ENCODE measurements at places on chromosomes 11 and 22.

GRCh38 chr11:96413408-96413807 lies 23.6 kb downstream of the JRKL start:
- no peak for DNase-seq

DNA sequence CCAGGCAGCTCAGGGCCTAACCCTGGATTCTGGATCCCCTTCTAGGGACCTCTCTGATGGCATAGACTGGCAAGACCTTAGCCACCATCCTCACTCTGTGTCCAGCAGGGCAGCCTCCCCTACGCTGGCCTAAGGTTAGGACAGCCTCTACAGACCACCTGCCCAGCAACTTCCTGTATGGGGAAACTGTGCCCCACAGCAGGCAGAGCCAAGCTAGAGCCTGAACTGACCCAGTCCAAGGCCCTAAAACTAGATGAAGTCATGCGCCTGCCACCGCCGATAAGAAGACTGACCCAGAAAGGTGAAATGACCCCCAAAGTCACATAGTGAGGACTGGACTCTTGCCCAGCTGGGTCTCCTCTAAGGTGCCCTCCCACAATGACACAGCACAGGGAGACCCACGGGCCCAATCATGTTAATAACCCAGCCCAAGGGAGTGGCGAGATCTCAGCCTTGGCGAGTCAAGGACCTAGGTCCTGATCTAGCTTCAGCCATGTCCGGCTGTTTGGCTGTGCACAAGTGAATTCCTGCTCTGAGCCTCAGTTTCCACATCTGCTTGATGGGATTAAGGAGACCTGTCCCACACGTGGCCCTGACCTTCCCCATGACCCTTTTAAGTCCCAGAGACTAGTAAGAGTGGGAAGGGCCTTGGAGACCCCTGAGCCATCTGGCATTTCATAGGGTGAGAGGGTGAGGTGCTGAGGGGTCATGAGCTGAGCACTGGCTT lies 17.6 kb downstream of the STARD10 start:
- DNase-seq: no peak

DNA sequence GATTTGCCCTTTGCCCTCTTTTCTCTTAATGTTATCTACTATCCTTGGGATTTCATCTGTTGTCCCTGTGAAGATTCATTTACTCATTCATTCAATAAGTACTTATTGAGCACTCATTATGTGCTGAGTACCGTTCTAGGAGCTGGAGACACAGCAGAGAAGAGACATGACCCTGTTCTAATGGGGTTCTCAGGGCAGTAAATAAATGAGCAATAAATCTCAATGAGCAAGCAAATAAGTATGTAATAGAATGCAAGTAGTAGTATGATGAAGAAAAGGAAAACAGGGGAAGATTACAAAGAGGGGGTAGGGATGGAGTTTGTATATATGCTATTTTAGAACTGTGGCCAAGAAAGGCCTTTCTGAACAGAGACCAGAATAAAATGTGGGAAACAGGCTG lies 34.2 kb upstream of the NRIP3 start:
- DNase-seq: no peak

DNA sequence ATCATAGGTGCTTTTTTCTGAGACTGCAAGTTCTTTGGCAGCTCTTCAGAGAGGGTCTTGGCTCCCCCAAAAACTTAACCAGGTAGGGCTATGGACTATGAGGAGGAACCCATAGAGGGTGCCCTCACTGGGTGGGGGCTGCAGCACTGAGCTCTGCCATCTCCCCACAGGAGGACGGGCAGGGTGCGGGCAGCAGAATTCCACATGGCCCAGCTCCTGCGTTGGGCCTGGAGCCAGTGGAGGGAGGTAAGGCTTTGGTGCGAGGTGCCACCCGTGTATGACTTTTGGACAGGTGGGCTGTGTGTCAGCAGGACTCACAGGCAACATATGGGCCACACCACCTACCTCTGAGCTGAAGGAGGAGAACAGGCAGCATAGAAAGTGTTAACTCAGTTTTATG lies 58.4 kb downstream of the PISD start:
- no peak for DNase-seq

- no peak for DNase-seq
Observed at GRCh38 chr11:28961726-28962125, 853.5 kb downstream of the METTL15 start.

DNA sequence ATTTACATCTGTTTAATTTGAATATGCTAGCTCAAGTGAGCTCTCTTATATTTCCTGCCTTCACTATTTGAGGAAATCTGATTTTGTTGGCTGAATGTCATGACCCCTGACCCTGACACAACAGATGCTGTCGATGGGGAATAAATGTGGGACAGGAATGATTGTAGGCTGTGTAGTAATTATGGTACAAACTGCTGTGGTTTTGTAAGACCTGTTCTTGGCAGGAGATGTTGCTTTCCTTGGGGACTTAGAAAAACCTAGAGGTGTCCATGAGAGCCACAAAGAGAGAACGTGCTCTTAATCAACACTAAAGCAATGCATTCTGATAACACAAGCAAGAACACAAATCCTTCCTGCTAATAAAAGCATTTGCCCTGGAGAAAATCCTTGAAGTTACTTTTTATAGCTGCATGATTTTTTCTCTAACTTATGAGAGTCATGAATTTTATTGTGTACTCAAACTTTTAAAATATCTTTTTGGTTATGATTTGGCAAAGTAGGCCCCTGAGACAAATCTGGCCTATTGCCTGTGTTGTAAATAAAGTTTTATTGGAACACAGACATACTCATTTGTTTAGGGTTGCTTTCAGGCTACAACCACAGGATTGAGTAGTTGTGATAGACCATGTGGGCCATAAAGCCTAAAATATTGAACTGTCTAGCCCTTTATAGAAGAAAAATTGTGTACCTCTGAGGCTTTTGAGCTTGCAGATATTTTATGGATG lies 90.2 kb downstream of the DDX10 start:
- DNase-seq: no peak

DNA sequence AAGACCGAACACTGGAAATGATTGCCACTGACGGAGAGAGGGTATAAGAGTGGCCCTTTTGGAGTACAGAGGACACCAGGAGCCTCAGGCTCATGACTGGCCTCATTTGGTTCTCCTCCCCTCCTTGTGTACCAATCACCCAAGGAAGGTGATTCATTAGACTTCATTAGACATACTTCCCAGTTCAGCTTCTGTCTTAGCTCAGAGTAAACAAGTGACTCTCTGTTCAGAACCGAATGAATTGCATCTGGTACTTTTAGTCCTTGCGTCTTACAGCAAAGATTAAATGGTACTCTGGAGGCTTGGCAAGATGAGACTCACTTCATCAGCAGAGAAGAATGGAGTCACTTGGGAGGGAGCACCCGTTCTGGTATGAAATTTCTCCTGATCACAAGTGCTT lies 75.2 kb downstream of the ZNRF3 start:
- DNase-seq: no peak

- DNase-seq: no peak
Observed at GRCh38 chr11:35420371-35420770, 1.0 kb upstream of the SLC1A2 start.

DNA sequence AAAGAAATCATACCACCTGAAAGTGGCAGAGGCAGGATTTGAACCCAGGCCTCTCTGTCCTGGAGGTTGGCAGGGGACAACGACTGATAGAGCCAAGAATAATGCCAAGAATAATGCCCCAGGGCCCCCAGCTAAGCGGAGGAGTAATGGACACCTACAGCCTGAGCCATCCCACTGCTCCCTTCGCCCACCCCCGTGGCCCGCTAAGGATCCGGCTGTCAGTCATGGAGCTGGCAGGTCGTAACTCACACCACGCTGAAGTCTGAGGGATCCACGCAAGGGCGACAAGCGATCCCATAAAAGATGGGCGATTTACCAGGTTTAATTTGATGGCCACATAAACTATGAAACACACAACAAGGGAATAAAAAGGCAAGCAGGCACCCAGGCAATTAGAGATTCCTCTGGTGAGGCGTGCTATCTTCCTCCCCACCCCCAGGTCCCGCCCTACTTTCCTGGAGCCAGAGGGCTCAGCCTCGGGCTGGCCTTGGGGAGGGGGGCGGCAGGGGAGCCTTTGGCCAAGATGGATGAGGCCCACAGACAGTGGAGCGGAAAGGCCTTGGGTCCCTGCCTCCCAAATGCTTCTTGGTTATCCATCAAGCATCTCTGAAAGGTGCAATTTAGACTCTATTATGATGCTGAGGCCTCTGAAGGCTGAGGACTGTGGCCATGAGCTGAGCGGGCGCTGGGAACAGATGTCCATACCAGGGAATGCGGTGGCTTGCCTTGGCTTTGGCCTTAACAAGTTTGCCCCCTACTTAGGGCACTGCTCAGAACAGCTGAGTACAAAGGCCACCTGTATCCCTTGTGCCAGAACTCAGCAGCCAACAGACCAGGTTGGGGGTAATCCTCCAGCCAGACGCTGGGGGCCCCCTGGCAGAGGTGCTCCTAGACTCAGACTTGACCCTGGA lies 55.2 kb downstream of the MACROD1 start:
- DNase-seq: no peak

GRCh38 chr11:117433717-117434116 lies 106.1 kb downstream of the CEP164 start:
- DNase-seq: no peak

GRCh38 chr11:123585706-123586105 lies 68.7 kb downstream of the SCN3B start:
- DNase-seq: no peak

- no peak for DNase-seq
Observed at GRCh38 chr11:86670181-86670580, 2.2 kb downstream of the ME3 start.

- no peak for DNase-seq
Observed at GRCh38 chr22:22728382-22728781, 84.0 kb downstream of the GGTLC2 start.

GRCh38 chr22:31958625-31959239 lies 14.4 kb downstream of the YWHAH start:
- no peak for DNase-seq

GRCh38 chr11:120324932-120325810 lies at the start of gene TLCD5:
Gene TLCD5, plus strand, starts transcription at chr11:120325299. Its CDS starts 2,143 bp downstream, at chr11:120327442.
- DNase-seq: no peak

- DNase-seq: no peak
Observed at GRCh38 chr11:60995798-60996197, 24.3 kb downstream of the CD6 start.

DNA sequence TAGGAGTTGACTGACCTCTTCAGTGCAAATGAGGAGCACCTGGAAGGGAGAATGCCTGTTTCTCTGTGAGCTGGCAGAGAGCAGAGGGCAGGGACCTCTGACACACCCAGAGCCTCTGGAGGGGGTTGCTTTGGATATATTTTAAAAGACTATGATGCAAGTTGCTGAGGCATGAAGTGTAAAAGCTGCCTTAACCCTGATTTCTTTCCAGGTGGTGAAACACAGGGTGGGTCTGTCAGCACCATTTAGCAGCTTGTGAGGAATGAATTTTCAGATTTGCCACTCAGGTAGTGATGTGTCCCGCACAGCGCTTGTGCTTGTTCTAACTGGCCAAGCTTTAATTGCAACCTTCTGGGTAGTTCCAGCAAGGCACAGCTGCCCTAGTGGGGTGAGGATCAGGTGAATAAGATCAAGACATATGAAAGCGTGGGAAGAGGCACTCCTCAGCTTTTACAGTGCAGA lies 90.2 kb downstream of the SWAP70 start:
- DNase-seq: no peak

DNA sequence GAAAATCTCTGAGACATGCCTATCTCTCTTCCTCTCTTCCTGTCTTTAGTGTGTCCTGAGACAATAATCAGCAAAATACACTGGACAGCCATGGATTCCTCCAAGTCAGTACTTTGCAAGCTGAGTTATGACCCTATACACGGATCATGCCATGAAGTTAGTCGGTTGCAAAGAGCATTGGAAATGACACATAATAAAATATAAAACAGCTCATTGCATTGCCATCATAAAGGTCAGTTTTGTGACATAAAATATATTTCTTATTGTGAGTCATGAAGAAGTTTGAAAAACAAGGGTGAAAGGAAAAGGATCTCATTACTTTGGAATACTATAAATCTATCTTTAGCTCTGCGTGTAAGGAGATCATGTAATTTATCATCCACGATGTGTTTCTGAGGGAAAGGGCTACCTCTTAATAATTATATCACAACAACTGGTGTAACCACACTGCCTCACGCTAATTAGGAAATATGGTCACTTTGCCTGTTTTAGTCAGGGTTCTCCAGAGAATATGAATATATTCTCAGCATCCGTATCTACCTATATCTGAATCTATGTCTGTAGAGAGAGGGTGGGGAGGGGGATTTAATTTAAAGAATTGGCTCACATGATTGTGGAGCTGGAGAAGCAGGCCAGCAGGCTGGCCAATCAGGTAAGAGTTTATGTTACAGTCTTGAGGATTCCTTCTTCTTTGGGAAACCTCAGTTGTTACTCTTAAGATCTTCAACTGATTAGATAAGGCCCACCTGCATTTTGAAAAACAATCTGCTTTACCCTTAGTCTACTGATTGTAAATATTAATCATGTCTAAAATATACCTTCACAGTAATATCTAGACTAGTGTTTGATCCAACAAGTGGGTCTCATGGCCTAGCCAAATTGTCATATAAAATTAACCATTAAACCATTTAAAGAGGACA lies 198.8 kb downstream of the FAT3 start:
- no peak for DNase-seq

- no peak for DNase-seq
Observed at GRCh38 chr11:127670374-127671119, 670.0 kb upstream of the KIRREL3 start.

- no peak for DNase-seq
Observed at GRCh38 chr11:78417175-78417887, at the start of gene GAB2. Gene GAB2, minus strand, starts transcription at chr11:78417820. Its CDS starts 100 bp downstream, at chr11:78417720.

DNA sequence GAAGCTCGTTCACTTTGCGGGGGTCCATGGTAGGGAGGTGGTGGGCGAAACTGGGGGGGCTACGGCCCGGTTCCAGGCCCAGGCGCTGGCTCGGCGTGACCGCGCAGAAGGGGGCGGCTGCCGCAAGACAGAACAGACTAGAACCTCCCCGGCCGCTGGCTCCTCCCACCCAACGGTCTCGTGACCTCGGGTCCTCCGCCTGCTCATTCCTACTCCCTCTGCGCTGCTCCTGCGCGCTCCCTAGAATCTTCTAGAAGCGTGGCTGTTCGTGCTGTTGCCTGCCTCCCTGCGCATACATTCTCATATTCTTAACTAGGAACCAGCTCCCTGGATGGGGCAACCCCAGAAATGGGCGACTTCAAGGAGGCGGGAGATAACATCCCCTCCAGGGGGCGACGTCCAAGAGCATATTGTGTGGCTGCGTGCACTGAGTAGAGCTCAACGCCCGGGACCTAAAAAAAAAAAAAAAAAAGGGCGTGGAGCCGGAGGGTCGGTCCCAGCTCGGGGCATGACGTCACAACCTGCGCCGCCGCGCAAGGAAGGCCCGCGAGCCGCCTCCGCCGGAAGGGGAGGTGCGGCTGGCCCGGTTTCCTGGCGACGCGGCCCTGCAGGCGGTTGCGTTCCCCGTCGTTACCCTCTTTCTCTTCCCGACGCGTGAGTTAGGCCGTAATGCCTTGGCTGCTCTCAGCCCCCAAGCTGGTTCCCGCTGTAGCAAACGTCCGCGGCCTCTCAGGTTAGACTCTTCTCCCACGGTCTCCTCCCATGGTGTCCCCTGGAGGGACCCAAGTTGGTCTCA lies at the start of the genes ST13 and XPNPEP3:
Gene ST13, minus strand, starts transcription at position 127 of the 796 bp plus-strand sequence. Its CDS starts 99 bp downstream, at position 28.
Gene XPNPEP3, plus strand, starts transcription at position 636 of the 796 bp plus-strand sequence. Its CDS starts 34 bp downstream, at position 670.
- peak; percentile 93 for DNase-seq

DNA sequence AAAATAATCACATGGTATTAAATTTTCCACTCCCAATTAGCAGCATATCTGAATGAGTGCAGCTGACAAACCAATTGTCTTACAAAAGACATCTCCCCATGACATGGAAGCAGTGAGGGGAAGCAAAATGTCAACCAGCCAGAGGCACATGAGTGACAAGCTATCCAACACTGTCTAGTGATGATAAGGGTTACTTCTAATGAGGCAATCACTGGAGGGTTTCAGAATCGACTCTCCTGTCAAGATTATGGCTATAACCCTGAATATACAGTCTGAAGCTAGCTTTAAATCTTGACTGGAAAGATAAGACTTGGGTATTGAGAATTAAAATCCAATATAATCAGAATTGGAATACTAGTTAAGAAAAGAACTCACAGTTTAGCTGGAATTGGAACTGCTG lies 50.3 kb downstream of the AMBRA1 start:
- DNase-seq: no peak

Data from activated CD4-positive, CD25-positive, alpha-beta regulatory T cell treated with anti-CD3 and anti-CD28 coated beads, Interleukin-2, amount 50 U/mL, for 16 hours (primary cell).